Ecto neural progenitor cell (in vitro differentiated cells): ENCODE measurements at places on chromosomes 16 and 17.

GRCh38 chr16:64428463-64429113 is 693.3 kb downstream of the CDH11 start:
- no peak for DNase-seq

GRCh38 chr17:75707079-75707571 is 14.1 kb upstream of the ITGB4 start:
- no peak for DNase-seq

DNA sequence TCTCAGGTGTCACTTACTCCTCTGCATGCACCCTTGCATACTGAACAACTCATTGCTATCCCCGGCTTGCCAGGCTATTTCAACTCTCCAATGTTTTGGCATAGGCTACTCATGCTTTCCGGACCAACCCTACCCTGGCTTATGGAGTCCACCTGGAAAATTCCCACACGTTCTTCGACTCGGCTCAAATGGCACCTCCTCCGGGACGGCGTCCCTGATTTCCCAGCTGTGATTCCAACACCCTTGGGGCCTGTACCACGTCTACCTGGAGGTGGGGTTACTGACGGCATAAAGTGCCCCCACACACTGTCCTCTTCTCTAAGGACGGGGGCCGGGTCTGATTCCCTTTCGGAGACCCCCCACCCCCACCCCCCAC is 498 bp downstream of the SMYD4 start:
- DNase-seq: no peak

DNA sequence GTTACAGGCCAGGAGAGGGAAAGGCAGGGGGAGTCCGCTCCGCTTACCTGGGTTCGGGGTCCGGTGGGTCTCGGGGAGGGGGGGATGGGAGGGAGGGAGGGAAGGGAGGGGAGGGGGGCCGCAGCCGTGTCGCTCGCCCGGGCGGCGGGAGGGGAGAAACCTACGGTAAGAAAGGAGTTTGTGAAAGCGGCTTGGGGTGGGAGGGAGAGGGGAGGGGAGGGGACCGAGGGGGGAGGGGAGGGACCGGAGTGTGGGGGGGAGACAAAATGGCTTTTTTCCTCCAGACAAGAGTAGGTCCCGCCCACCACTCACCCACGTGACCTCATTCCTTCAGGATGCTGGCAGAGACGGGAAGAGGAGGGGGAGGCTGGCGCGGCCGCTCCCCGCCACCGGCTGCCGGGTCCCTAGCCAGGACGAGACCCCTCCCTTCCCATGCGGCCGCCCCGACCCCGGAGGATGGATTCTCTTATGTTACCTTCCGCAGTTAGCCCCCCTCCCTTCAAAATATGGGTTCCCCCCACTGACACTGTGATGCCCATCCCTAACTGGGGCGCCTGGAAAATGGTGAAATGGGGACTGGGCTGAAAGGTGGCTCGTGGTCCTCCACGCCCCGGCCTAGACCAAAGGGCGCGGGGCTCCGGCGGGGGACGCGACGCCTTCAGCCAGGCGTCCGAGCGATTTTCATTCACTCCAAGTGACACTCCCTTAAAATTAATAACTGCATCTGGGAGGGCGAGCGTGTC is at the start of gene PCGF2:
Gene PCGF2, minus strand, starts transcription at position 188 of the 743 bp plus-strand sequence. CDS start 7,934 bp downstream, outside the sequence.
- peak; percentile 97 for DNase-seq

DNA sequence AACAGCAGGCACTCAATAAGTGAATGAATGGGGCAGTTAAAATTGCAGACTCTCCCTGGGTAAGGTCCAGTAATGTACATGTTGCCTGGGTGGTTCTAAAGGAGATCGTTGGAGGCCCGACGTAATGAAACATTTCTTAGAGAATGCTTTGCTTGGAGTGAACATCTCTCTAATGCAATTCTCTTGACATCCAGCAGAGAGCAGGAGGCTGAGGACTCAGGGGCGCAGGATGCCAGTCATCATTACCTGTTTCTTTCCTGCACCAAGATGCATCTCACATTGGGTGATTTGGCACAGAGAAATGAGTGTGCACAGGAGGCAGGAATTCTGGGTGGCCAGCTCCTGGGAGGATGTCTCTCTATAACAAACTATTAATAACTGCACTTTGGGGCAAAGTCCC is 130.3 kb upstream of the RBBP6 start:
- no peak for DNase-seq

- DNase-seq: no peak
Observed at GRCh38 chr16:23225634-23226033, 43.1 kb downstream of the SCNN1G start.
